ENCODE measurements at places on chromosomes 12 and 14.

GRCh38 chr12:45827974-45828373 is 98.5 kb downstream of the ARID2 start:
- no peak for DNase-seq

GRCh38 chr12:116520225-116520760 is 38.9 kb upstream of the MAP1LC3B2 start:
- no peak for DNase-seq

GRCh38 chr12:1797991-1798640 is 22.2 kb upstream of the LRTM2 start:
- DNase-seq = no peak

DNA sequence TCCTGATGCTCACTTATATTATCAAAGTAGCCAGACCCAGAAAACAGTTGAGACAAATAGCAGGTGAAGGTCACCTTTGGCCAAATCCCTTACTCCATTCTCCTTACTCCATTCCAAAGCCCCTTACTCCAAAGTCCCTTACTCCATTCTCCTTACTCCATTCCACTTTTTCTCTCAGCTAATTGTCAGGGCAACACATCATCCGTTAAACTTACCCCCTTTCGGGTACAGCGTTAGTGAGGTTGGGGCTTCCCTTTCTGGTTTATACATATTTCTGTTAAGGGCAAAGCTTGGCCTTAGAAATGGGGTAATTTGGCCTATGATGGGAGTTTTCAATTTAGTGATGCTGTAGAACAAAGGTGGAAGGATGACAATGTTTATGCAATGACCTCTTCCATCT is 111.8 kb upstream of the CCND2 start:
- no peak for DNase-seq

GRCh38 chr12:112836736-112837628 is 45.4 kb downstream of the RPH3A start:
- no peak for DNase-seq

GRCh38 chr14:60981633-60982455 is 799 bp downstream of the SLC38A6 start:
- no peak for DNase-seq

GRCh38 chr12:118034429-118035189 is 18.1 kb downstream of the RFC5 start:
- no peak for DNase-seq

GRCh38 chr14:61472011-61472672 is 150.8 kb downstream of the PRKCH start:
- DNase-seq = no peak
